ENCODE measurements at places on chromosomes 11 and 22.

DNA sequence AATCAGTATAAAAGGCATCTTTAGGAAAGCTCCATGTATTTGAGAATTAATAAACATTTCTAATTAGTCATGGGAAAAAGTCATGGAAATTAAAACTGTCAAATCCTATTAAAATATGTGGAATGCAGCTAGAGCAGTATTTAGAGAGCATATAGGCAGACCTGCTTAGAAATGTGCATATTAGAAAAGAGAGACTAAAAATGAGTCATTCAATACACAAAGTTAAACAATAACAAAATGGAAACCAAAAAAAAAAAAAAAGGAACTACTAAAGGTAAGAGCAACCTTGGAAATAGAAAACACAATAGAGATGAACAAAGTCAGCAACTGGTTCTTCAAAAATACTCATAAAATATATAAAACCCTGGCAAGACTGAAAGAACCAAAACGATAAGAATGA is 59.7 kb upstream of the RASSF10 start:
- DNase-seq: no peak

DNA sequence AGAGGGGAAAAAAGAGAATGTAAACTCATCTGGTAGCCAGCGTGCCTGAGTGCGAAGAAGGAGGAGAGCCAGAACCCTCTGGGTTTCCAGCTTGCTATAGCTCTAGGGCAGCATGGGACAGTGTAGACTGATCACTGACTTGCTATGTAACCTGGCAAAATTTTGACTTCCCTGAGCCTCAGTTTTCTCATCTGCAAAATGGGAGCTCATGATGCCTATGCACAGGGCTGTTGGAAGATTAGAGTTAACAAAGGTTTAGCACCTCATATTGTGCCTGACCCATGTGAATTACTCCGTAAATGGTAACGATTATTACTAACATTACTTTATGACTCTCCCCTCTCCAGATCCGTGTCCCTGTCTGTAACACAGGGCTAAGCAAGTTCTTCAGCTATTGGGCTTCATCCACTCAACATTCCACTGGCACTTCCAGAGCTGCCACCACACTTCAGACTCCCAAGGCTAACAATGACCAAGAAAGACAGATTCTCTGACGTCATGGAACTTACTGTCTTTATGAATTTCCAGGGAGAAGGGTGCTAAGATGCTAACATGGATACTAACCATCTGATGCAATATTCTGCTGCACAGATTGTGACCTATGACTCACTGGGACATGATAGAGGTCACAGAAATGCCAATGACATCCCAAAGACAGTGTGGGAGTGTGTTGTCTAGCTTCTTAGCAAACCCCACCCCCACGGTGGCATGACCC is 195.2 kb downstream of the TRIM29 start:
- DNase-seq: no peak

DNA sequence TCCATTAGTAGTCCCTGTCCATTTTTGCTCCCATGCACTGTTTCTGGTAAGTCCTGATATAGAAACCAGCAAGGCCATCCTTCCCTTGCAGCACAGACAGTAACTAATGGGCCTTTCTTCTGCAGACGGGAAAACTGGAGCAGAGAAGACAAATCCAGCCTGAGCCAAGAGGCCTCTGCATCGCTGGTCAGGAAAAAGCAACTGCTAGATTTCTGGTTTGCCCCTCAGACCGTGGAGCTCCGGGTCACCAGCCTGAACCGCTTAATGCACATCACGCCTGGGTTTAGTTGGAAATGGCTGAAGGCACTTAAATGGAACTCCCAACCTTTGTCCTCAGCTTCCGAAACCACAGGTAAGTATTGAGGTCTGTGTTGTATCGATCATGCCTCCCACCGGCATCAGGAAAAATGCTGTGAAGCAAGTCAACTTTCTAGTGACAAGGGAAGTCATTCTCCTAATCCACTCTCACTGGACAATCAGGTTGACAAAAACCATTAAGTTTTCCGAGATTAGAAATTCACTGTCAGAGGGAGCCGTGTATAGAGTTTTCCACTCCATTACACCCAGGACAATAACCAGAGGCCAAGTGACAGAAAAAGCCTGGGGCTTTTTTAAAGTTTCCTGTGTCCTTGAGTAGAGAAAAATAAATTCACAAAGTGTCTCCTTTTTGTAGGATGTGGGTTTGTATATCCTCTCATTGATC is 14.8 kb upstream of the LMO2 start:
- DNase-seq: no peak

DNA sequence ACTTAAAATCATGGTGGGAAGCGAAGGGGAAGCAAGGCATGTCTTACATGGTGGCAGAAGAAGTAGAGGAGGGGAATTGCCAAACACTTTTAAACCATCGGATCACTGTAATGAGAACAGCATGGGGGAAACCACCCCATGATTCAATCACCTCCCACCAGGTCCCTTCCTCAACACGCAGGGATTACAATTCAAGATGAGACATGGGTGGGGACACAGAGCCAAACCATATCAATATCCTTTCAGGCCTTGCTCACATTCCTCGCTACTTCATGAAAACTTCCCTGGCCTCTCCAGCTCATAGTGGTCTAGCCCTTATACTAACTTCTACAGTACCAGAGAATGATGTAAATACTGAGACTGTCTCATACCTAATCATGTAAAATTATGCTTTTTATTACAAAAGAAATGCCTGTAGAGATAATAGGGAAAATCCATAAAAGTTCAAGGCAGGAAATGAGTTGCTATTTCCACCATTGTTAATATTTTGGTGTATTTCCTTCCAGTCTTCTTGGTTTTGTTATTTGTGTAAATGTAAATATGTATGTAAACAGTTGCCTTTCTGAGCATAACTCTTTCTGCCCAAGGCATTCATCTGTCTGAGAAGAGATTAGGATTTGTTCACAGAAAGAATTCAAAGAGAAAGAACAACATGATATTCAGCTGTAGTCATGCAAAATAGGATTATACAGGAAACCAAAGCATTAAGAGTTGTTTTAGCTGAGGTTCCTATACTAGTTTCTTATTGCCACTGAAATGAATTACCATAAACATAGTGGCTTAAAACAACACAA is 104.3 kb upstream of the LDLRAD3 start:
- DNase-seq: no peak

GRCh38 chr11:15690320-15690719 is 575.6 kb downstream of the INSC start:
- DNase-seq: no peak

GRCh38 chr22:46025225-46025972 is 48.4 kb upstream of the WNT7B start:
- no peak for DNase-seq

Data from activated CD4-positive, alpha-beta T cell treated with anti-CD3 and anti-CD28 coated beads, Interleukin-2, amount 10 ng/mL, durations not matched to agents 7 days and 5 days (primary cell).